Activated CD8-positive, alpha-beta memory T cell treated with anti-CD3 and anti-CD28 coated beads for 24 hours (primary cell): ENCODE measurements at places on chromosomes 4 and X.

DNA sequence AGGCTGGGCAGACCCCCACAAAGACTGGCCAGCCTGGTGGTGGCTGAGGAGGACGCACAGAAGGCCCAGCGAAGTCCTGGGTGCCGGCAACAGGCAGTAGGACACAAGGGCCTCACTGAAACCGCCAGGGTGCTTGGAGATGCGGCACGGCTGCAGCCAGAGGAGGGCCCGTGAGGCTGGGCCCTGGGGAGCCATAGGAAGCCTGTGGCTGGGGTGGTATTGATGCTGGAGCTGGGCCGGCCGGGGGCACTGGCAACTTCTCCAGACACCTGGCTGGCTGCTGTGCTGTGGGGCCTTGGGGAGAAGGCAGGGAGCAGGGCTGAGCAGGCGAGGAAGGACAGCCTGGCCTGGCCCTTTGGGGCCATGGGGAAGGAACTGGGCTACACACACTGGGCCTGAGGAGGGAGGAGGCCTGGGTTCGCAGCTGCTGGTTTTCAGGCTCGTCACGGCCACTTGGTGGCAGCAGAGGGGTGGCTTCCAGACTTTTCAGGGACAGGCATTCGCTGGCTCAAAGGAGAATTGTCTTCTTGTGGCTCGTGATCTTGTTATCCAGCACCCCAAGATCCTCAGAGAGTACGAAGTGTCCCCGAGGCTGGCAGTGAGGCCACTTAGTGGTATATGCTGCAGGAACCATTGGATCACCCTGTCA lies 37.2 kb downstream of the ATP2B3 start:
- DNase-seq, result peak; percentile 83

- DNase-seq, result no peak
Measured at GRCh38 chrX:49761481-49761880, 65.7 kb upstream of the PAGE1 start.

GRCh38 chrX:147174591-147174990 lies 360.0 kb upstream of the CXorf51A start:
- no peak for DNase-seq

DNA sequence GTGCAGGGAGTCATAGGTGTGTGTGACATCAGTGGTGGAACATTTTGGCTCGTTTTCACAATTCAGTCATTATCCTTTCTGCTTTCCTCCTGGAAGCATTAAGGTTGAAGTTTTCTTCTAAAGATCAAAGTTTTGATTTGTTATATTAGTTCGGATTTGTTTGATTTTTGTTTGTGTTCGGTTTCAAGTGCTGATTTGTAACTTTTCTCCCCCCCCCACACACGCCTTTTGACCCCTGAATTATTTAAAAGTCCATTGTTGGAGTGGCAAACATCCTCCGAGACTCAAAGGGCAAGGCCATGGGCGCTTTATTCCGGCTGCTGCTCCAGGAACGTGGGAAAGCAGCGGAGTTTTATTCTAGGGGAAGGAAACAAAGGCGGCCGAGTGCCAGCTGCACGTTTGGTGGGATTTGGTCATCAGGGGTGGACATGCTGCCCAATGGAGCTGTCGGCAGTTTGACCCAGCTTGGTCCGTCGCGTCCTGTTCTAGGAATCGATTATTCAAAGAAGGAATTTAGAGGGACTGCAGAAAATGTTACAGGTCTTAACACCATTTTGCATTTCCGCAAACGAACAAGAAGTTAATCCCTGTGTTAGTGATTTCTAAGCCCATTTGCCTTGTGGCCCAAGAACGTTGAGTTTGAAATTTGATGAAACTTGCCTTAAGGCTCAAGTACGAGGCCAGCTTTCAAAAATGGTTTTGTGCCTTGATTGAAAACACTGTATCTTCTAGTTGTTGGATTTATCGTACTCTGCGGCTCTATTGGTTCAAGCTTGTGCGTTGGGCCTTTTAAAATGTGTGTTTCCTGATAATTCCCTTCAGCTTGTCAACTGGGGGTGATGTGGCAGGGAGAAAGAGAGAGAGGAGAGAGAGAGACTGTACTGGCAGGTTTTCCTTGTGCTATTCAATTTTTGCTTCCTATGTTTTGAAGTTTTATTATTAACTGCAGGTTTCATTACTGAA lies 565 bp upstream of the ZNF41 start:
- DNase-seq, result no peak

GRCh38 chr4:83170952-83171399 lies 56.4 kb upstream of the PLAC8 start:
- no peak for DNase-seq

DNA sequence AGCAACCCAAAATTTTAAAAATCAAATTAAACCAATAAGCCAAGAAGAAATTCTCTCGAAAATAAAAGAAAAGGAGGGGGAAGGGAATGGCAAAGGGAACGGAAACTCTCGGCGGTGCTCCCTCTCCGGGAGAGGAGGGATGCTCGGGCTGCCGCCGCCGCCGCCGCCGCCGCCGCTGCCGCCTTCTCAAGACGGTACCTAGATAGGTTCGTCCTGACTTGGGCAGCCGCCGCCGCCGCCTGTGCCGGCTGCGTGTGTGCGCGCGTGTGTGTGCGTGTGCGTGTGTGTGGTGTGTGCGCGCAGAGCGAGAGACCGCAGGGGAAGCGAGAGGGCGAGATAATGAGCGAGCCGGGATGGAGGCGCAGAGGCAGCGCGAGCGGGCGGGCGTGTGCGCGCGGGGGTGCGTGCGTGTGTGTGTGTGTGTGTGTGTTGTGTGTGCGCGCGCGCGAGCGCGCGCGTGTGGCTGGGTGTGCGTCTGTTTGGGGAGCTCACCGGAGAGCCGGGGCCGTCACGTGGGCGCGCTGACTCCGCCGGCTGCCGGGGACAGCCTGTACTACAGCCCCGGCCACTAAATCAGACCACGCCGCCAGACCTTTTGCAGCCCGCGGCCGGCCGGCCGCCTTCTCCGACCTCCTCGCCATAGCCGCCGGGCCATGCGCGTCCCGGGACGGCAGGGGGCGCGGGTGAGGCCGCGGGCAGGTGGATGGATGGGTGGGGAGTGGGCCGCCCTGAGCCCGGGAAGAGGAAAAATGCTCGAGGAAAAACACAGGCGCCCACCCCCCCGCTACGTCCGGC lies 111.6 kb downstream of the DHX15 start:
- peak; percentile 75 for DNase-seq

DNA sequence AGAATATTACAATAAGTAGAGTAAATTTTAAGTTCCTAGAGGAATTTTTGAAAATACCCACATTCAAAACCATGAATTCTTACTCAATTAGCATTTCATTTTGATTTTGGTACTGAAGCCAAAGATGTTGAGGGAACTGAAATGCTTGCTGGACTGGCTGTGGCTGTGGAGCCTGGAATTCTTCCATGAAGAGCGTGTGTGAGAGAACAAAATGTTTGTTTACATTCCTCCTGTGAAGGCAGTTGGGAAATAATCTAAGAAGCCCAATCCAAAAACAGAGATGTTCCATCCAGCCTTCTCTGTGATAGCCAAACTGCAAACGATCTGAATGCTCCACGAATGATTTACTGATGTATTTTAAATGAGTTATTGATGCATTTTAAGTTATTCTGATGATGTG lies 3.8 kb upstream of the ADH1B start:
- DNase-seq, result no peak

DNA sequence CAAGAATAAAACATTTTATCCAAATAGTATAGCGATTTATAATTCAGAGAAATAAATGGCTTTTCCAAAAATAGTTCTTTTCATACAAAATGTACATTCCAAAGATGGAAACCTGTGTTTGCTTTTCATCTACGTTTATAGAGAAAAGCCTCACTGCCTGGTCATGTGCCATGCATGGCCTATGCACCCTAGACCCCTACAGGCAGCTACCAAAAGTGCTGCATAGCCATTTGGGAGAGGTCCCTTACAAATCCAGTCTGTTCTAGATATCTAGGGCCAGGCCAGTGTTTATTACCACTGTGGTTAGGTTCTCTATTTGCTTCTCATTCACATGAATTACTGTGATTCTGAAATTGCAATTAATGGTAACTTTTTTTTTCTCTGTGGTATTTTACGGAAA lies 17.2 kb downstream of the HMGB2 start:
- DNase-seq, result no peak

GRCh38 chrX:23292354-23292987 lies 42.2 kb upstream of the PTCHD1 start:
- DNase-seq, result no peak

DNA sequence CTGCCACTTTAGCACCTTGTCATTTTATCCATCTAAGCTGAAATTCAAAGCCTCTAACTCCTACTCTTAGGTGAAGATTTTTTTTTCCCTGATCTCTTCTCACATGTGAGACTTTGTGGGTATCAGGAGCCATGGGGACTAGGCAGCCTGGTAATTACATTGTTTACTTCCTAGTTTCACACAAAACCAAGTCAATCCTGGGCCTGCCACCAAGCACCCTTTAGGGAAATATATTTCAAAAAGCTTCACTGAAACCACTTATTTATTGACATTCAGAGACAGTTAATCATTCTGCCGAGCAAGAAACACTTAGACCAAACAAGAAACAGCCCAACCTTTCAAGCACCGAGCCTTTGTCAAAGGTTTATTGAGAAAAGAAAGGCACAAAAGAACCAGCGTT lies 200.0 kb downstream of the RELL1 start:
- DNase-seq, result no peak

- DNase-seq, result no peak
Measured at GRCh38 chrX:118595501-118596042, 100.0 kb downstream of the DOCK11 start.

DNA sequence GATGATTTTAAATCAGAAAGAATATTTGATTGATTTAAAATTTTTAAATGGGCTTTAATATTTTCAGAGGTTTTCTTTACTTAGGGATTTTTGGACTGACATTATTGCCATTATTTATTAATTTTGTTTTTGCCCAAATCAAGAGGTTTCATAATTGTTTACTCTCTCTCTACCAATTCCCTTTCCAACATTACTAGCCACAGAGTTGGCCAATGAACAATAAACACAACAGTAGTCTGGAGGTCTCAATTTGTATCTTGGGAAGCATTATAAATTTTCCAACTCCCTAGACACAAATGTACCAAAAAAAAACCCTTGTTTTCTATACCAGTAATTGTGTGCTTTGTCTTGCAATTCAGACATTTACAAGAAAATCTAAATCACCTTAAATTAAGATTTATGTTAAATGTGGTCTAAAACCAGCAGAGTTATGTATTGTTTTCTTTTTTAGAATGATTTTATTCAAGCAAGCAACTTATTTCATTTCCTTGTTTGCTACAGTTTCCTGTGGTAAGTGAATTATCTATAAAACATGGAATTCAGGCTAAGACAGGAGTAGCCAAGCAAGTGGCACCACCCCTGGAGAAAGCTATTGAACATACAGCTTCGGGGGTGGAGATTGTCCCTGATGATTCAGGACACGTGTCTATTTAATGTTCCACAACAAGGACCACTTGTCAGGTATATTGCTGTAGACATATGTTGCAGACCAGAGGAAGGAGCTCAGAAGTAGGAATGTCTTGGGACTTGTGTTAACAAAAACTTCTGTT lies 622 bp downstream of the KLKB1 start:
- no peak for DNase-seq

- DNase-seq, result no peak
Measured at GRCh38 chrX:11665168-11666111, at the start of gene ARHGAP6. TSS of gene ARHGAP6 (minus strand) at chrX:11665920. CDS start at chrX:11664828, 1,092 bp downstream.

DNA sequence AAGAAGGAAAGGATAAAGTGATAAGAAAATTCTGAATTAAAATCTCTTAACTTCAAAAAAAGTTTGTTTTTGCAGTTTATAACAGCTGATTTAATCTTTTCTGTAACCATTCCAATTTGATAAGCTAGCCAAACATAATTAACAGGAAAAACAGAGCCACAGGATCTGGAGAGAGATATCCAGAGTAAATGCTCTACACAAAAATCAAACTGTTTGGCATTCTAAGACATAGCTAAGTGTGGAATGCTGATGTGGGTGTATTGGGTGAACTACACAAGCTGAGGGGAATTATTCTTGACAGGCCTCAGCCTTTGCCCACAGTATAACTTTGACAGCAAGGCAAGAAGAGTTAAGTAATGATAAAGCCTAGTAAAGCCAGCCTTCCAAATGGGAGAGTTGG lies 184.8 kb downstream of the GABRG1 start:
- DNase-seq, result no peak

DNA sequence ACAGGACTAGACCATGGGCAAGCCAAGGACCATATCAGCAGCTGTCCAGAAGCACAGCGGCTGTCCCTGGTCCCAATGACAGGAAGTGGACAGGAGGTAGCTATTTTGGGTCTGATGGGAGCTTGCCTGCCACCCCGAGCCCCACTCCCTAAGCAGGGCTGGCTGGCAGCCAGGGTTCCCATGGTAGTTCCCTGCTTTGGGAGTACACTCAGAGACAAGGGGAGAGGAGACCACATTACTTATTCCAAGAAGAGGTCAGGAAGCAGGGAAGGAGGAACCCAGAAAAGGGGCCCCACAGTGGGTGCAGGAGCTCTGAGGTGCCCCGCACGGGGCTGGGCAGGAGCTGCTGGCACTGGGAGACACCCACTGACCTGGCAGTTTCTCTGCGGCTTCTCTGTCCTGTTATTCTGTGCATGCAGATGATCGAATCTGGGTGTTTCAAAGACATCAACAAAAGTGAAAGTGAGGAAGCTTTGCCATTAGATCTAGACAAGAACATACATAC lies 36.3 kb downstream of the HTT-AS start:
- peak; percentile 64 for DNase-seq

DNA sequence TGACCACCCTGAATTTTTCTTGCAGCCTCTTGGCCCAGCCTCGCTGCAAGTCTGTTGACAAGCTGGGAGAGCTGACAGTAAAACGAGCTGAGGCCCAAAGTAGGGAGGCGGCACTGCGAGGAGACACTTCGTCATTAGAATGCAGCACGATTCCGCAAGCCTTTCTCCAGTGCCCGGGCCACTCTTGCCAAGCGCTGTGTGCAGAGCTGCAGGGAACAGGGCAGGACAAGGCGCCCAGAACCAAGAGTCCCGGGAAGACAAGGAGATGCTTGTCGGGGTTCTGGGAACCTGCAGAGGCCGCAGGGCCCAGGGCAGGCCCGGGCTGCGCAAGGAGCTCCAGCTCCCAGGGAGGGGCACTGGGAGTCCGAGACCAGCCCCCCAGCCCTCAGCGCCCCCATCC lies 187.1 kb downstream of the BCOR start:
- no peak for DNase-seq

DNA sequence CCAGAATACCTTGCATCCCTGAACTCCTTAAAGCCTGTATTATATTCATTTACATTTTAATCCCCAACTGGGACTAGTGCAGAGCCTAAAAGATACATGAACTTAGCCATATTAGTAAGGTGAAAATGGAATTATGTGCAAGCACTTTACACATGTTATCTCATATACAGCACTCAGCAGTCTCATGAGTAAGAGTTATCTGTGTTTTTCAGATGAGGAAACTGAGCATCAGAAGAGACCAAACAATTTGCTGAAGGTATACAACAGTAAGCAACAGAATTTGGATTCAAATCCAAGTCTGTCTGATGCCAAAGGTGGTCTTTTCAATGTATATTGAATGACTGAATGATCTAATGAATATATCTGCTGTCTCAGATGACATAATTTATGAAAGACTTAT lies 12.3 kb downstream of the ATP7A start:
- DNase-seq, result no peak

- no peak for DNase-seq
Measured at GRCh38 chrX:72307646-72308051, 1.9 kb upstream of the CITED1 start.
